Activated CD8-positive, alpha-beta T cell treated with anti-CD3 and anti-CD28 coated beads for 36 hours (primary cell): ENCODE measurements at places on chromosomes 13 and 19. TPM values are rescaled to one million over a fixed set of nuclear protein-coding genes. Genes with fewer than 3 reads are reported as not detected.

MBD3L2 gene
- not detected for total RNA-seq

GRCh38 chr13:95098916-95099315 is 202.3 kb downstream of the ABCC4 start:
- no peak for DNase-seq
- H3K27ac ChIP-seq: no peak overlapping the region
- no peaks in the 10 kb centered on the region for H3K4me1 ChIP-seq
- H3K36me3 ChIP-seq: peaks cover 38% of the 10 kb centered on the region
- H3K4me3 ChIP-seq: no peak overlapping the region
- H3K27me3 ChIP-seq: no peaks in the 10 kb centered on the region

DNA sequence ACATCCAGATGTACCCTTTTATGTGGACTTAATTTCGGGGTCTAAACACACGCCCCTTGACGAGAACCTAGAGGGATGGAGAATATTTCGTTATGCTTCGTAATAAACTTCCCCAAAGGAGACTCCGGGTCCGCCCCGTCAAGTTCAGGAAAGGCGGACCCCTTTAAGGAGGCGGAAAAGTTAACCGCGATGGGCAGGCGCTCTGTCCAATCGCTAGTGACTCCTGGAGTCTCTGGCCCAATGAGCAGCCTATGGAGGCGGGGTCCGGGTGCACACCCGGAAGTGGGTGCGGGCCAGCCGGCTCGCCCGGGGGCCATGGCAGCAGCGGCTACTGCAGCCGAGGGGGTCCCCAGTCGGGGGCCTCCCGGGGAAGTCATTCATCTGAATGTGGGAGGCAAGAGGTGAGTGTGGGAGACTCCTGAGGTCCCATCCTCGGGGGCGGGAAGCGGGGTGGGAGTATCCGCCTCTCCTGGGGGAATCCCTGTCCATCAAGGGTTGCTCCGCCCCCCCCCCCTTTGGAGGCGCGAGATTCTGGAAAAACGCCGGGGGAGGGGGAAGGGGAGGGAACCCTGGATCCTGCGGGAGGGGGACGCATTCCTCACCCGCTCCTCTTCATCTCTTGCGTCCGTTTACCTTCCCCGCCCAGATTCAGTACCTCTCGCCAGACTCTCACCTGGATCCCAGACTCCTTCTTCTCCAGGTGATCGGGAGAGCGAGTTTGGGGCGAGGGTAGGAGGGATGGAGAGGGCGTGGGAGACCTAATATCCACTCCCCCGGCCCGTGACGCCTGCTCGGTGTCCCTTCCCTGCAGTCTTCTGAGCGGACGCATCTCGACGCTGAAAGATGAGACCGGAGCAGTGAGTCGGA is at the start of gene SHKBP1:
Gene SHKBP1 (plus strand): TSS at position 289 of the 867 bp plus-strand sequence. CDS start 27 bp downstream, at position 316.
- H3K4me3 ChIP-seq: peak within 1 kb of the TSS; percentile 78
- no peaks in the 10 kb centered on the region for H3K27me3 ChIP-seq
- peaks cover 21% of the 10 kb centered on the region for H3K36me3 ChIP-seq
- DNase-seq: peak; percentile 97
- peaks cover 18% of the 10 kb centered on the region for H3K4me1 ChIP-seq

GRCh38 chr13:97780486-97780885 is 173.0 kb upstream of the IPO5 start:
- peaks cover 4% of the 10 kb centered on the region for H3K27me3 ChIP-seq
- no peak overlapping the region for H3K27ac ChIP-seq
- no peaks in the 10 kb centered on the region for H3K36me3 ChIP-seq
- DNase-seq: no peak

GJB2 gene
- total RNA-seq: 0.83 TPM

DNA sequence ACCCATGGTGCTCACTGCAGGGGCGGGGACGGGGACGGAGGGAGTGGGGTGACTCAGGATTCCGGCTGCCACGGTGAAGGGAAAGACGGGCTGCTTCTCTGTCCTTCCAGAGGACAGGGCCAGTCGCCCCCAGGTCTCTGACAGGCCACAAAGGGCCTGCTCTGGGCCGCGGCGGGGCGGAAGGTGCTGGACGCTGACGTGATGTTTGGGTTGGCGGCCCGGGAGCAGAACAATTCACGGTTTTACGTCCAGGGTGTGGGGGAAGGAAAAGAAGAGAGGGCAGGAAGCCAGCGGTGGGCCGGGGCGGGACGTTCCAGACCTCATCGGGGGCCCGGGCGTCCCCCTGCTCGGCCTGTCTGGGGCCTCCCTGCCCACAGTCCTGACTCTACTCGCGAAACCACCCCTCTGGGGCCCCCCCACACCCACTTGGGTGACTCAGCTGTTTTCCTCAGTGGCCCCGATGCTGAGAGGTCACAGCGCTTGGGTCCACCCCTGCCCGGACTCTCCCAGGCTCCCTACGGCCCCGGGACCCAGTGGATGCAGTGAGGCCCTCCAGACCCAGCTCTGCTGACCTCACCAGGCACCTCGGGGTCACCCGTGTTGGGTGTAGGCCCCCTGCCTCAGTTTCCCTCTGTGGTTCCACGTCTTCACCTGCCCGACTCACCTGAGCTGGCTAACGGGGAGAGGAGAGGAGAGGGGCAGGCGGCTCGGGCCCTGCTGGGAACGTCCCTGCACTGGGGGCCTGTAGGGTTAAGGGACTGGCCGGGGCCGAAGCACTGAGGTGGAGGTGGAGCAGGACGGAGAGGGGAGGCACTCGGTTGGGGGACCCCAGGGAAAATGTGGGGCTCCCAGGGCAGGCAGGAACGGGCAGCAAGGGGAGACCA is 29.2 kb downstream of the PIP5K1C start:
- H3K4me3 ChIP-seq: peak overlapping the region; percentile 62
- no peaks in the 10 kb centered on the region for H3K27me3 ChIP-seq
- peaks cover 43% of the 10 kb centered on the region for H3K4me1 ChIP-seq
- DNase-seq: peak; percentile 91
- H3K36me3 ChIP-seq: peaks cover 15% of the 10 kb centered on the region

NFIX gene
- total RNA-seq: 5.0 TPM

SEMA6B gene
- not detected for total RNA-seq

BSPH1 gene
- total RNA-seq: not detected

KLK11 gene
- not detected for total RNA-seq

DNA sequence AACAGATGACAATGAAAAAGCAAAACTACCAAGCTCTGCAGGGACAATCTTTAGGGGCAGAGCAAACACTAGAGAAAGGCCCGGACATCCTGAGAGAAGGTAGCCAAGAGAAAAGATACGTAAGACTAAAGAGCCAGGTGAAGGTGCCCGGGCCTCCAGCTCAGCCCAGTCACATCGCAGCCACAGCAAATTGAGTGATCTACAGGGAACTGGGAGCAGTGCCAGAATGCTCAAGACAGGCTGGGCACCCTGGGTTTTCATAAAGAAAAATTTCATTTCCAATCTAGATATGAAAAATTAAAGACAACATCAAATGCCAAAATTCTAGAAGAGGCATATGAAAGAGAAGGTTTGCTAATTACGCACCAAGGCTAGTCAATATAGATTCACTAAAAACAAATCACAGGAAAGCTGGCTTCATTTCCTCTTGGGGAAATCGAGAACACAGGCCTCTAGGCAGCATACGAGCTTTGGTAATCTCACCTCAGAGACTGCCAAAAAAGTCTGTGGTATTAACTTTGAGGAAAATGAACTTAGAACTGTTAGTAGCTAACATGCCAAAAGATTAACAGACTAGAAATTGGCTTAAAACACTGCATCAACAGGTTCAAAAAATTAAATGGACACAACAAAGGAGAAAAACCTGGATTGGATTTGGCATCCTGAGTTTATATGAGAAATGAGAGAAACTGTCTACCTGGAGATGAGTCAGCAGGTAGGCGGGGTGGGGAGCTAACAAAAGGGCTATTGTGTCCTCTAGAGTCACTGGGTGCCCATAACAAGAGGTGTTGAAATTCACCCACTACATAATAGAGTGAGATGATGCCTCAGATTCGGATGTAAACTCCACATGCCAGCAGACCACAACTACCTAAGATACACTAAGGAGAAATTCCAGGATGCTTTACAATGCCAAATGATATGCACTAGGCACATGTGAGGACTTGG is 6.6 kb downstream of the ANKRD10 start:
- H3K36me3 ChIP-seq: peaks cover 55% of the 10 kb centered on the region
- H3K4me1 ChIP-seq: peaks cover 63% of the 10 kb centered on the region
- H3K27ac ChIP-seq: peak overlapping the region; percentile 62
- H3K27me3 ChIP-seq: no peaks in the 10 kb centered on the region
- no peak overlapping the region for H3K4me3 ChIP-seq

- peak overlapping the region; percentile 97 for H3K27ac ChIP-seq
- H3K27me3 ChIP-seq: no peaks in the 10 kb centered on the region
- H3K4me3 ChIP-seq: peak overlapping the region; percentile 93
- DNase-seq: no peak
- peaks cover 41% of the 10 kb centered on the region for H3K36me3 ChIP-seq
These were observed 1.5 kb downstream of the FNDC3A start for GRCh38 chr13:48977286-48977625.

DNA sequence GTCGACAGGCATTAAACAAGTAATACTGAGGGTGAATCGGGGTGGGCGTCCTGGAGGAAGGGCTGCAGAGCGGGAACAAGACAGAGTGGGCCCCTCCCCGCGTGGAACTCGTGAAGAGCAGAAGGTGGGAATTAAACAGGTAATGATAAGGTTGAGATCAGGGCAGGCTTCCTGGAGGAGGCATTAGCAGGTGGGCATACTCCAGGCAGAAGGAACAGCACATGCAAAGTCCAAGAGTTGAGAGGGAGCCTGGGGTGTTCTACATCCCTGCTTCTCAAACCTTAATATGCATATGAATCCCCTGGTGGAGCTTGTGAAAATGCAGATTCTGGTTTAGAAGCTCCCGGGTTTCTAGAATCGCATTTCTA is 23.3 kb downstream of the SLC8A2 start:
- peaks cover 35% of the 10 kb centered on the region for H3K4me1 ChIP-seq
- peaks cover 4% of the 10 kb centered on the region for H3K36me3 ChIP-seq
- DNase-seq: no peak

DNA sequence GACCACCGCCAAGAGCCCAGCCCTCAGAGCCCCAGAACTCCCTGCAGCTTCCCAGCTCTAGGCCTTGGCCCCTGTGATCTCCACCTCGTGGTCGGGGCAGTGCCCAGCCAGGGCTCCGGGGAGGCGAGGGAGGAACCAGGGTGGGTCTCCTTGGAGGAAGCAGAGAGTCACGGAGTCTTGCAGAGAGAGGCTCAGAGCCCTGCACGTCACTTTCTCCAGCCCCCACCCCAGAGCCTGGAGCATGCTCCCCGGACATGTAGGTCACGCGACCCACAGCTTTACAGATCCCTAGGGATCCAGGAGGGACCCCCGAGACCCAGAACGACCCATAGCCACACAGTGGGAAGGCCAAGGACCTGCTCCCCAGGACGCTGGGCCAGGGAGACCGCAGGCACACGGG is 11.9 kb downstream of the GADD45B start:
- DNase-seq: no peak
- peaks cover 21% of the 10 kb centered on the region for H3K4me1 ChIP-seq
- H3K4me3 ChIP-seq: no peak overlapping the region
- peaks cover 36% of the 10 kb centered on the region for H3K27me3 ChIP-seq
- no peak overlapping the region for H3K27ac ChIP-seq

- H3K4me1 ChIP-seq: peaks cover 8% of the 10 kb centered on the region
- no peak overlapping the region for H3K4me3 ChIP-seq
- H3K36me3 ChIP-seq: no peaks in the 10 kb centered on the region
- peak overlapping the region; percentile 23 for H3K27ac ChIP-seq
- H3K27me3 ChIP-seq: no peaks in the 10 kb centered on the region
These were observed 34.9 kb upstream of the POMP start for GRCh38 chr13:28623782-28624706.

ZNF835 gene
- 3.0 TPM for total RNA-seq

- no peaks in the 10 kb centered on the region for H3K36me3 ChIP-seq
- no peak for DNase-seq
These were observed 140.8 kb upstream of the SERP2 start for GRCh38 chr13:44232774-44233173.
